CD14-positive monocyte (primary cell): ENCODE measurements at places on chromosomes 6 and 20.

- DNase-seq, result no peak
Measured at GRCh38 chr6:44166591-44167184, 8.1 kb downstream of the CAPN11 start.

- peak; percentile 53 for DNase-seq
Measured at GRCh38 chr6:6880745-6881437, 226.9 kb upstream of the RREB1 start.

DNA sequence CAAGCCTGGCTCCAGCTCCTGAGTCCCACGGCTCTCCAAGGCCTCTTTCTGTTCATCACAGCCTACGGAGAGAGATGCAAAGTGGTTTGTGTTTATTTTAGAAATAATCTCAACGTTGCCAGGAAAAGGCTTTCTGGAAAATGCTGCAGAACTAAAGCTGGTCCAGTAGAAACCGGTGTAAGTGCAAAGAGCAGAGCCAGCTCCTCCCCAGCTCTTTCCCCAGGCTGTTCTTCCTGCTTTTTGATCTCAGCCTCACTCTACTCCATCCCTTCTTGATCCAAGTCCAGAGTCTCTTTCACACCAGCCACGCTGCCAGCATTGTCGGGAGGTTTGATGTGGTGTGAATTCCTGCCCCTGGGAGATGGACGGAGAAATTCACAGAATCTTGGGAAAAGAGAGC is 69.8 kb downstream of the TMEM170B start:
- no peak for DNase-seq

GRCh38 chr20:11008444-11009033 is 334.7 kb upstream of the JAG1 start:
- no peak for DNase-seq

- no peak for DNase-seq
Measured at GRCh38 chr6:129186988-129187387, 304.1 kb downstream of the LAMA2 start.

- DNase-seq, result no peak
Measured at GRCh38 chr6:109428889-109429477, 11.4 kb downstream of the PPIL6 start.

DNA sequence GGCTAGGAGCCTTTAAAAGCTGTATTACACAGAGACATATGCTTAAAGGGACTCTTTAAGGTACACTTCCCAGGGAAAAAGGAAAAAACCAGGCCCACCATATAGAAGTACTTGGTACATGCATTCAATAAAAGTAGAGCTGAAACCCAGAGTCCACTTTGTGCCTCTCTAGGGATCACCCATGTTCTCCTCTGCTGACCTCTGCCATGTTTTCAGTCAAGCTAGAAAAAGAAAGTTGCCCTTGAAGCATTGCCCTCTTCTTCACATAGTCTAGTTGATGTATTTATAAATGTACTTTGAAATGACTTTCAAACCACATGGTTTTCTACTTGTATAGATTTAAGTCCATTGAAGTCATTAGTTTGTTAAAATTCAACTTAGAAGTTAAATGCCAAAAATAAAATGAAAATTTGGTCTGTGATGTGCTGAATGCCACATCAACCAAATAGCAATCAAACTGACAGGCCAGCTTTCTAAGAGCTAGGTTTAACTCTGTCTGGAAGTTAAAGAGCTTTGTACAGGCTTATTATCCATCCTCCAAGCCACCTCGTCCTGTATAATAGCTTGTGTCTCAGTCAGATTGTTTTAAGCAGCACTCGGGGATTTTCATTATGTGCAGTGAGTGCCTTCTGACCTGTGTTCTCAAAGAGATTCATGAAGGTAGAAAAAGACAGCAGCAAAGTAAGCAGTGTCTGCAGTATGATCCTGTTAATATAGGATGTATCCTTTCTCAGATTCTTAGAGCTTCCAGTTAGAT is 238.6 kb upstream of the PLN start:
- DNase-seq, result no peak

DNA sequence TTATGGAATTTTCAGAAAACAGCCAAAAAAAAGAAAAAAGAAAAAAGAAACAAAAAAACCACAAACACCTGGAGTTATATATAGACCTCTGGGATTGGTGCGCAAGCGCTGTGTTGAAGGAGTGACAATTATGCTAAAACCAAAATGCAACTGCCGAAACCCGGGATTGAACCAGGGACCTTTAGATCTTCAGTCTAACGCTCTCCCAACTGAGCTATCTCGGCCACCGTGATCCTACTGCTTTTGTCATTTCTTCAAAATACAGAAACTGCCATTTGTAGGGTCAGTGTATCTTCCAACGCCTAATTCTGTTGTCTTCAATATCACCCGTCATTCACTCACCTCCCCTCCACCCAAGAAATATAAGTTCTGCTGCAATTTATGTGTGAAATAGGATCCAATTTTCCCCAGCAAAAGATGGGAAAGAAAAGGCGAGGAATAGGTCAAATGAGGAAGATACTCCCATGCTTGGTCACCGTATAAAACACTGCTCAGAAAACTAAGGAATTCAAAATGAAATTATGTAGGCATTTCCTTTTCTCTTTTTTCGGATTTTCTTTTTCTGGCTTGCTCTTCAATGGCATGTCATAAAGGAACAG is 116.0 kb downstream of the TRIM27 start:
- DNase-seq, result no peak

- DNase-seq, result no peak
Measured at GRCh38 chr6:141029908-141030307, 1102.8 kb upstream of the GJE1 start.

GRCh38 chr20:13149371-13150105 is 71.5 kb upstream of the ISM1 start:
- no peak for DNase-seq

DNA sequence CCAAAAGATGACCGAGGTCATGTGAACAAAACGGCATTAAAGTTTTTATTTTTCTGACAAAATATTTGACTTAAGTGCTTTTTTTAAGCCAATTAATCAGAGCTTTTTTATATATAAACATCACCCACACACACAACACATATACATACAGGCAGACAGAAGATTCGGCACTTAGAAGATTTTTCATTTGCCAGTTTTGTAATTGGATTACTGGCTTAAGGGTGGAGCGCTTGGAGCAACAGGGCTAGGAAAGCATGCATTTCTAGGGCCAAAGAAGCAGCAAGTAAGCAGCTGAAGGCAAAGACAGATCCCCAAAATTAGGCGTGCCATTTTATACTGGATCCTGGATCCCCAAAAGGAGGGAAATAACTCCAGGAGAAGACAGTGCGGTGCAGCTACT is 30.3 kb downstream of the SAMD5 start:
- DNase-seq, result no peak

DNA sequence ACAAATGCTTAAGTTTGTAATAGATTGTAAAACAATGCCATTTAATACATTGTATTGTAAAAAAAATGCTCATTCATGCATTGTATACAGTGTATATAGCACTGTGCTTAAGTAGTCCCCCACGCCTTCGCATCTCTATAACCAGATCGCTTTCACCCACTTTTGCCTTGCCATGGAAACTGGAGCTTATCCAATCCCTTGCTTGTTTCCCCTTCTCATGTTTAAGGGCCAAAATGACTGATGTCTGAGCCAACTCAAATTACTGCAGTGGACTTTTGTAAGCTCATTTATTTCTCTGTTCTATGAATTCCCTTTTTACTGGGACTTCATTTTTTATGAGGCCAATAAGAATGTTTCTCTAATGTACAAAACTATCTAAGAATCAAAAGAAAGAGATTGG is 730.9 kb upstream of the GJE1 start:
- DNase-seq, result no peak
